ENCODE measurements at places on chromosomes 7 and 10. TPM values are rescaled to one million over a fixed set of nuclear protein-coding genes. Genes with fewer than 3 reads are reported as not detected.

GRCh38 chr7:121001234-121001906 lies 12.9 kb downstream of the CPED1 start:
- no peak for DNase-seq

- no peak for DNase-seq
Measured at GRCh38 chr7:104980841-104981671, 32.9 kb upstream of the KMT2E start.

- no peak for DNase-seq
Measured at GRCh38 chr7:132526111-132526740, 50.0 kb downstream of the PLXNA4 start.

Gene PIK3AP1
- 6.9 TPM for total RNA-seq

Gene AOAH
- 5.5 TPM for total RNA-seq

Gene CALN1
- total RNA-seq: 0.10 TPM

Gene ELN
- 0.08 TPM for total RNA-seq

Gene OTUD1
- 19.6 TPM for total RNA-seq

DNA sequence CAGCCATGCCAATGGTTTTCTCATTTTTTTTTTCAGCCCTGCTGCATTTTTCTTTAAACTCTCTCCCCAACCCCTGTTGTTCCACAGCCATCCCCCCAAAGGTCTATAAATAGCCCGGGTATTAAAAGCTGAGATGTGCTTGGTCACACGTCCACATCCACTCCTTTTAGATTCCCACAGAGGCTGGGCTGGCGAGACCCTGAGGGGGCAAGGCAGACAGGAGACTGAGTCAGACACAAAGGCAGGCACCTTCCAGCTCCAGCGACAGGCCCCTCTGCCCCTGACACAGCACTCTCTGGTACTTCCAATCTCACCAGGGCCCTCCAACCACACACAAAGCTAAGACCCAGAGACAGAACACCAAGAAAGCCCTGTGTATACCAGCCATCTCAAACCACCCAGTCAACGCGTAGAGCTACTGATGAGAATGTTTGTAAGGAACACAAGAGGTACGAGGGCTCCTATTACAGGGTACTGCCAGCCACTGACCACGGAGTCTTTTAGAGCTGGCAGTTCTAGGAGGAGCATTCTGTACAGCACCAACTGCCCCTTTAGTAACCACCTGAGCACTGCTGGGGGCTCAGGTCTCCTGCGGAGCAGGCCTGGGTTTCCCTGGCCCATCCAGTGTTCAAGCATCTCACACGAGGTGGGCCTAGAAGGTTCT lies 64.2 kb upstream of the DDC start:
- no peak for DNase-seq

DNA sequence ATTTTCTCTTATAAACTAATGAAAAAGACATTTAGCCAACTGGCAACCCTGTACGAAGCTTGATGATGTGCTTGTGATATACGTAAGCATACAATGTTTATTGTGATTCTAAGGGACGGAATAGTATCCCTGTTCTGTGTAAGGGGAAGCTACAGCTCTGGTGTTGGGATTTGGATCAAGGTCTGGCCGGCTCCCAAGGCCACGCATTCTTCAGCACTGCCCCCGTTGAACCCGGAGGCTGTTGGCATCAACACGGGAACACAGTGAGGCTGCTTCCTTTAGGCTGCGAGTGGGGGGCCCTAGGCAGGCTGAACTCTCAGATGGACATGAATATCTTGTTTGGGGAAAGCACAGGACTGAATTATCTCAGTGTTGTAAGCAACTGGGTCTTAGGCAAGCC lies 180.6 kb downstream of the CAMK1D start:
- DNase-seq: no peak

- no peak for DNase-seq
Measured at GRCh38 chr10:113410618-113411017, 142.2 kb upstream of the HABP2 start.

- DNase-seq: no peak
Measured at GRCh38 chr10:21487416-21488180, 37.9 kb downstream of the SKIDA1 start.
